Cardiac muscle cell (in vitro differentiated cells and primary cell): ENCODE measurements at places on chromosomes 1 and 21. TPM values are rescaled to one million over a fixed set of nuclear protein-coding genes. Genes with fewer than 3 reads are reported as not detected.

GRCh38 chr1:31723828-31724359 lies 20.1 kb upstream of the COL16A1 start:
- H3K36me3 ChIP-seq, result peaks cover 22% of the 10 kb centered on the region
- peak; percentile 94 for DNase-seq
- no peak overlapping the region for H3K27ac ChIP-seq
- no peaks in the 10 kb centered on the region for H3K27me3 ChIP-seq

- H3K4me3 ChIP-seq, result no peak overlapping the region
- no peak overlapping the region for H3K27ac ChIP-seq
- H3K4me1 ChIP-seq, result peaks cover 10% of the 10 kb centered on the region
- H3K27me3 ChIP-seq, result no peaks in the 10 kb centered on the region
These were observed 5.1 kb downstream of the ZNF692 start for GRCh38 chr1:248853663-248854375.

- H3K27me3 ChIP-seq, result peaks cover 5% of the 10 kb centered on the region
- H3K4me3 ChIP-seq, result no peak overlapping the region
- no peaks in the 10 kb centered on the region for H3K36me3 ChIP-seq
- H3K4me1 ChIP-seq, result peaks cover under 1% of the 10 kb centered on the region
These were observed 63.5 kb downstream of the MDM4 start for GRCh38 chr1:204579681-204580080.

- no peak overlapping the region for H3K4me3 ChIP-seq
- no peak overlapping the region for H3K27ac ChIP-seq
- no peak for DNase-seq
- no peaks in the 10 kb centered on the region for H3K4me1 ChIP-seq
- no peaks in the 10 kb centered on the region for H3K27me3 ChIP-seq
- no peaks in the 10 kb centered on the region for H3K36me3 ChIP-seq
These were observed 244.7 kb downstream of the SDCCAG8 start for GRCh38 chr1:243500512-243500911.

DNA sequence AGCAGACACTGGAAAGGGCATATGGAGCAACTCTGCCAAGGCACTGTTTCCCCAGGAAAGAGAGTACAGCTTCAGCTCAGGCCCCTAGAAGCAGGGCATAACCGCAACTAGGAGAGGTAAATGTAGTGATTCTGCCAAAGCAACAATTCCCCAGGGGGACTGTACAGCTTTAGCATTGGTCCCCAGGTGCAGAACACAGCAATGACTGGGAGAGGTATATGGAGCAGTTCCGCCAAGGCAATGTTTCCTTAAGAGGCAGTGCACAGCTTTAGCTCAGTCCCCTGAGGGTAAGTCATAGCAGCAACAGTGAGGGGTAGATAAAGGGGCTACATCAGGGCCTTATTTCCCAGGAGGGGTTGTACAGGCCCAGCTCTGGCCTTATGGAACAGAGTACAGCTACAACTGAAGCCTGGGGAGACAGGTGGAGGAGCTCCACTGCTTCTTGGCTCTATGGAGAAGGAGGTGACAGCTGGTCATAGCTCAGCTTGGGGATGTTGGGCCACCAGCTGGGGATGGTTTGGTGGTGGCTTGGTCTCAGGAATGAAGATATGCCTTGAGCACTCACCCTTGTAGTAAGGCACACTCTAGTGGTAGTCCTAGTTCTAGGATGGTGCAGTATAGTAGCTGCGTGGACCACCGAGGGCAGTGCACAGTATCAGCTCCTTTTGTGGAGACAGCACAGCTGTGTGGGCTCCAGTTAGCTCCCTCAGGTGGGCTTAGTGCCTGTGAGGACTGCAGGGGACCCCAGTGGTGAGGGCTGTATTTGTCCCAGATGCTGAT lies 582.7 kb downstream of the PTPRC start:
- H3K27me3 ChIP-seq, result no peaks in the 10 kb centered on the region
- no peak overlapping the region for H3K27ac ChIP-seq
- no peak for DNase-seq
- H3K36me3 ChIP-seq, result no peaks in the 10 kb centered on the region

DNA sequence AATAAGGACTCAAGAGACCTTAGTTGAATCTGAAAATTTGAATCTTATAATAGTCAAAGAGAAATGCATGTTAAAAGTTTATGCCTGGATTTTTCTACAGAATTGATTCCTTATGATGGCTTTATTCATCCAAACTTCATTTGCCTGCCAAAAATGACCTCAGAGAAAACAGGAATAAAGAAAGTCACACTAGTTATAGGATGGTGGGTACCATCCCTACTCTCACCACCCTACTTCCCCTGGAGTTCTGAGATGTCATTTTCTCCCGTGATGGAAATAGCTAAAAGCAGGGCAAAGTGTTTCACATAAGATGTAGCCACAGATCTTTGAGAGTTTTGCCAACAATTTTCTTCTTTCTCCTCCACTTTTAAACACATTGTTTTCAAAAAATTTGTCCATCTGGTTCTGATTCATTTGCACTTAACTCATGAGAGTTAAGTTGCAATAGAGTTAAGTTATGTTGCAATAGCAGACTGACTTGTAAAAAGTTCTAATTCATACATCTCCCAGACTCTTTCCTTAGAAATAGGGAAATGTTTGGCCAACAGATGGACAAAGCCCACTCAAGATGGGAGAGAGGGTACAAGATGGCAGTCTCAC lies 384.6 kb downstream of the PLPP3 start:
- no peak overlapping the region for H3K27ac ChIP-seq
- peaks cover 19% of the 10 kb centered on the region for H3K4me1 ChIP-seq
- DNase-seq, result no peak
- H3K4me3 ChIP-seq, result no peak overlapping the region
- no peaks in the 10 kb centered on the region for H3K36me3 ChIP-seq

DNA sequence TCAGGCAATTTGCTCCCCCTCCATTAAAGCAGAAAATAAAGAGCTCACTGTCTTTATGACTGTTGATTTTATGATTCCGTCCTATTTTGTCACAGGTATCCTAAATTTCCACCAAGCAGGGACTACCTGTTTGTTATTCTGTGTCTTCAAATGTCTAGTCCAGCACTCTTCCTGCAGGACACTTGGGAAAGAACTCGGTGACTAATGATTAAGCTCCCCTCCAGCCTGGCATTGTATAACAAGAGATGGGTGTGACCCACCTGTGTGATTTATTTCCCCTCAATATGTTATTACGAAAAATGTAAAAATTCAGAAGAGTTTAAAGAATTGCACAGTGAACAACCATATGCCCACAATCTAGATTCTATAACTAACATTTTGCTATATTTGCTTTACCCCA lies 42.9 kb upstream of the LRRN2 start:
- H3K27ac ChIP-seq, result no peak overlapping the region
- no peaks in the 10 kb centered on the region for H3K4me1 ChIP-seq
- H3K36me3 ChIP-seq, result no peaks in the 10 kb centered on the region
- no peak for DNase-seq
- H3K27me3 ChIP-seq, result peaks cover 46% of the 10 kb centered on the region
- H3K4me3 ChIP-seq, result no peak overlapping the region

DNA sequence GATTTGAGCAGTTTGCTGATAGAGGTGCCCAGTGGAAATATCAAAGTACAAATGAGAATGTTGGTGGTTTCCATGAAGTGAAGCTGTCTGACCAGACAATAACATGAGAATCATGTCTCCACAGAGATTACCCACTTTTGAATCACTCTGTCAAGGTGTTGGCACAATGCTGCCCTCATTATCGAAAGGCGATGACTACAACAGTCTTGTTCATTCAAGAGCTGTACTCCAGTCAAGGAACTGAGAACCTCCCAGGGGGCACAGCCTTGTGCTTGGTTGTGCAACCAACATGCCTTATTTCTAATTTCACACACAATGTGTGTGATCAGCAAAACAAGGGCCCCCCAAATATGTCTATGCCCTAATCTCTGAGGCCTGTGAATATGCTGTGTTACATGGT lies 35.7 kb downstream of the ETS2 start:
- no peaks in the 10 kb centered on the region for H3K36me3 ChIP-seq
- no peaks in the 10 kb centered on the region for H3K4me1 ChIP-seq
- H3K27ac ChIP-seq, result no peak overlapping the region
- H3K4me3 ChIP-seq, result no peak overlapping the region

DNA sequence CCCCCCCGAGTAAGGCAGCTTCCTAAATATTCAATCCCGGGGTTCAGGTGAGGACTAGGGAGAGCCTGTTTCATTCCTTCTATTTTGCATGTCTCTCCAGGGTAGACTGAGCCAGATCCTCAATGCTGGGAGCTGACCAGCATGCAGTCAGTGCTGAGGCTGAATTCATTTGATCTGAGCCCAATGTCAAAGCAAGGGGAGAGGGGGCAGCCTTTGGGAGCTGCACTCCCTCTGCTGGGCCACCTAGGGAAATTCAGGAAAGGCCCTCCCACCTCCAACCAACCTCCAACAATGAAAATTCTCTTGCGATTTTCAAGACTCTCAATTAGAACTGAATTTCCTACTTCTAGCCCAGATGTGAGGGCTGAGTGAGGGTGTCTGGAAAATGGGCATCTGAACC lies 371.2 kb downstream of the NPHP4 start:
- H3K4me3 ChIP-seq, result no peak overlapping the region
- no peaks in the 10 kb centered on the region for H3K4me1 ChIP-seq
- H3K27me3 ChIP-seq, result no peaks in the 10 kb centered on the region
- no peaks in the 10 kb centered on the region for H3K36me3 ChIP-seq
- peak; percentile 86 for DNase-seq

GRCh38 chr1:197553281-197553680 lies 222.0 kb downstream of the DENND1B start:
- DNase-seq, result no peak
- H3K27ac ChIP-seq, result no peak overlapping the region
- H3K36me3 ChIP-seq, result no peaks in the 10 kb centered on the region
- H3K27me3 ChIP-seq, result no peaks in the 10 kb centered on the region

DNA sequence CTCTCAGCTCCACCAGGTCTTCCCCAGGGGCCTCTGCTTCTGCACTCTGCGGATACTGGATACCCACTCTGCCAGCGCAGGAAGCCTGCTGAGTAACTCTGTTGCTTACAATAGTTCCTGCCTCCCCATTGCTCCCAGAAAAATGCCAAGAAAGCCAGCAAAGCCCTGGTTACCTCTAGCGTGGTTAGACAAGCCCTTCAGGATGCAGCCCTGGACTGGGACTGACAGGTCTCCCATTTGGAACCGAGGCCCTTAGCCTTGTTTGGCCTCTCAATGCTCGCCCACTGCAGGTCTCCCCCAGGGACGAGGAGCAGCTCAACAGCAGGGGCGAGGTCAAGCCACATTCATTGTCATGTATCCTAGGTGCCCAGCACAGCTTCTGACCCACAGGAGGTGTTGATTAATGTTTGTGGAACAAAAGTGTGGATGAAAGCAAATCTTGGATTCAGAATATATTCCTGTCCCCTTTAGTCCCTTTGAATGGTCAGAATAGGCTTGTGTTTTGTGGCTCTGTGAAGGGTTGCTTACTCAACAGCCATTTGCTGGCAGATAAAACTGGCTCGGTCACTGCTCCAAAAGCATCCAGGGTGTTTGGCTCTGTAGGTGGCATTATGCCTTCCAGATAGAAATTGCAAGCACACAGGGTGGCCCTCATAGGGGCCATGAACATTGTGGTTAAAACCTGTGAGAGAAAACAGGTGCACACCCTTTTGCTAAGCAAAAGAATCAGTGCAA lies 58.9 kb downstream of the C1orf198 start:
- H3K36me3 ChIP-seq, result no peaks in the 10 kb centered on the region
- H3K4me3 ChIP-seq, result no peak overlapping the region

- peak overlapping the region; percentile 77 for H3K27ac ChIP-seq
- H3K27me3 ChIP-seq, result no peaks in the 10 kb centered on the region
- H3K4me3 ChIP-seq, result peak overlapping the region; percentile 38
- no peak for DNase-seq
- H3K4me1 ChIP-seq, result peaks cover 19% of the 10 kb centered on the region
These were observed 542 bp downstream of the GAS5 start for GRCh38 chr1:173867141-173867752.

DNA sequence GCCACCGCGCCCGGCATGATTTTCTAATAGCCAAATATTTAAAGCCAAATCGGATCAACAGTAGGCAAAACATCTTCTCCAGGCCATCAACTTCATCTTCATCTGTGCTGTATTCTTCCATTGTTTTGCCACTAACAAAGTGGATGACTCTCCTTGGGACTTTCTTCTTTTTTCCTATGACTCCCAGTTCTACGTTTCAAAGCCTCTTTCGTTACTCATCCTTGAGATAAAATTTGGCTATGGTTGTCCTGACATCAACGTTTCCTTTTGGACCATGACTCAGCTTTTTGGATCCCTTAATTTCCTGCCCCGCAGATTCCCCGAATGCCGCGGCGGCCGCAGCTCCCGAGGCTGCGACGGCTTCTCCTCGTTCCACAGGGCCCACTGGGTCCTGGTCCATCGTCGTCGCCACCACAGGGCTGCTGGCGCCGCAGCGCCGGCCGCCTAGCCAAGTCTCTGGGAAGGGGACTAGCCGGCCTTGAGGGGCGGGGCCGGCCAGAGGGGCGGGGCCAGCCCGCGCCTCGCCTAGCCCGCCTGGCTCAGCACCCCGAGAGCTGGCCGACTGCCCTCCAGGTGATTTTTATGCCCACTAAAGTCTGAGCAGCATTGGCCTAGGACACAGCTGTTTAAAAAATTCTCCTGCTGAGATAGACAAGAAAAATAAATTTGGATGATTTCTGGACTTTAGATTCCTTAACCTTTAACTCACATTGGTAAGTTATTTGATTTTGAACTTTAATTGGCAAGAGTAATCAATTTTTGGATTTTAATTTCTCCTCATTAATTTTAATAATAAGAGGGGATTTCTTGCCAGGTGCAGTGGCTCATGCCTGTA lies 93.9 kb downstream of the ADCY10 start:
- H3K4me1 ChIP-seq, result peaks cover 15% of the 10 kb centered on the region
- no peak overlapping the region for H3K4me3 ChIP-seq
- H3K36me3 ChIP-seq, result no peaks in the 10 kb centered on the region
- H3K27me3 ChIP-seq, result no peaks in the 10 kb centered on the region
- no peak overlapping the region for H3K27ac ChIP-seq
- peak; percentile 67 for DNase-seq

GRCh38 chr1:184954232-184954995 lies 19.9 kb downstream of the NIBAN1 start:
- no peaks in the 10 kb centered on the region for H3K4me1 ChIP-seq
- H3K4me3 ChIP-seq, result no peak overlapping the region
- no peak overlapping the region for H3K27ac ChIP-seq
- H3K27me3 ChIP-seq, result no peaks in the 10 kb centered on the region
- DNase-seq, result peak; percentile 31
- no peaks in the 10 kb centered on the region for H3K36me3 ChIP-seq

Gene TRIM67
- not detected in 2 replicates for polyA plus RNA-seq

Gene CITED4
- 180 and 207 TPM in 2 replicates for polyA plus RNA-seq

Gene KRTAP13-2
- not detected in 2 replicates for polyA plus RNA-seq
